ENCODE measurements at places on chromosomes 5 and 9.

- no peak for DNase-seq
Measured at GRCh38 chr5:173762045-173762444, 126.1 kb upstream of the CPEB4 start.

GRCh38 chr5:157159209-157159751 lies 6.8 kb downstream of the GARIN3 start:
- DNase-seq = no peak

DNA sequence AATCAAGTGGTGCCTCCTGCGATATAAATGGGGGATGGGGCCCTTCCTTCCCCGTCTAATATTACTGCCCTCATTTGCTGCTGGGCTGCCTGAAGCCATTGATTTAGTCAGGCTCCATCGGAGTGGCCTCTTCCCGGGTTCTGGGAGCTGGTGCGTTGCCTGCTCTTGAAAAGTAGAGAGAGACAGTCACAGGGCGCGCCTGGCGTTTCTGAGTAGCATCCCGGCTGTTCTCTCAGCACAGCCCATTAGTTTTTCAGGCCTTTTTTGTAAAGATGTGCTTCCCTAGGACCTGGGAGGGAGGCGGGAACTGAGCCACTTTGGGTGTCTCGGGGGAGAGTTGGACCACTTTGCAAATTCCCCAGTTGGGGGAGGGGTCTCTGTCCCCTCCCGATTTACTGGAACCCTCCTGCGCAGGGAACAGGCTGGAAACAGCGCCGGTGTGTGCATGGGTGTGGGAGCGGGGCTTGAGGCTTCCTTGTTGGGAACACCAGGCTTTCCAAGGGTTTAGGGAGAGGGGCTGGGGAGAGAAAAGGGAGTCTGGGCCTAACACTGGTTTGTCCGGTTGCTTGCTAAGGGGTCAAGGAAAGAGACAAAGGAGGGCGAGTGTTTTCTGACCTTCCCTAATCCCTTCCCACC lies 4.7 kb downstream of the PRDM6 start:
- DNase-seq = no peak

DNA sequence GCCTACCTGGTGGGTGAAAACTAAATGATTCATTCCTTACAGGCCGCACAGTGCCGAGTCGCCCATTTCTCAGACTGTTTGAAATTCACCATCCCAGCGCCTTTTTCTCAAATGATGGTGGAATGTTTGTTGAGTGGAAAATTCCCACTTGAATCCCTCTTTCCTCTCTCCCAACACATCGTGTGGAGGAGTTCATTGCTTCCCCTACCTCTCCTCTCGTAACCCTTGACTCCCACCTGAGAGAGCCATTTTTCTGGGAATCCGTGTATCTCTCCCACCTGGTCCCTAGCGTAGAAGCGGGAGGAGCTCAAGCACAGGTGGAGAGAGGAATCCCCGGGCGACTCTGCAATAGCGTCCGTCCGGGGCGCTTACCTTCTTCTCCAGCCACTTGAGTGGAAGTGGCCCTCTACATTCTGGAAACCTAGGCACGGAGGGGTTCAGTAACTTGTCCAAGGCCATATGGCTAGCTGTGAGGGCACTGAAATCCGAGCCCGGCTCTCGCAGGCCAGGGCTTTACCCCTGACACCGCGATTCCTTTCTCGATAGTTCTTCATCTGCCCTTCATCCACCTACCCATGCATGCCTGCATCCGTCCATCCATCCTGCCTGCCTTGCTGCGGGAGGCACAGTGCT lies 683 bp downstream of the OSMR start:
- DNase-seq = no peak

- no peak for DNase-seq
Measured at GRCh38 chr5:136994154-136994553, 505.0 kb downstream of the SPOCK1 start.

GRCh38 chr9:98007251-98007928 lies 24.2 kb downstream of the ANP32B start:
- no peak for DNase-seq

DNA sequence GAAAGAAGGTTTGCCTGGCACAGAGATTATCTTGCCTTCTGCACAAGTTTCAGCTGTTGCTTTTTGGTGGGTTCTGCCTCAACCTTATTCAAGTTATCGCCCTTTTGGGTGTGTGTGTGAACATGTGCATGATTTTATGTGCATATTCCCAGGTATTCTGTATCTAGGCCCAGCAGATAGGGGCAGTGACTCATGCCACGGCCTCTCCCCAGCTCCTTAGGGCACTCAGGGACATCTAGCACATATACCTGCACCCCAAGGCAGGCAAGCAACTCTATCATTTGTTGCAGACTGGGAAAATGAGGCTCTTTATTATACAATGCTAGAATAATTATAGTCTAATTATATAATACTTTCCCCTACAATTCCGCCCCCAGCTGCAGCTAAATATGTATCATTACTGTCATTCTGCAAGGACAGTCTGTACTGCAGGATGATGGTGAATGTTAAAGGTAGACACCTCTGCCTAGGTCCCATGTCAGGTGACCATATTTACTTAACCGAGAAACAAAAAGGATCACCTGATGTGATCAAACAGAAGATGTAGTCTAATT lies 128.9 kb downstream of the PDE8B start:
- DNase-seq = no peak

DNA sequence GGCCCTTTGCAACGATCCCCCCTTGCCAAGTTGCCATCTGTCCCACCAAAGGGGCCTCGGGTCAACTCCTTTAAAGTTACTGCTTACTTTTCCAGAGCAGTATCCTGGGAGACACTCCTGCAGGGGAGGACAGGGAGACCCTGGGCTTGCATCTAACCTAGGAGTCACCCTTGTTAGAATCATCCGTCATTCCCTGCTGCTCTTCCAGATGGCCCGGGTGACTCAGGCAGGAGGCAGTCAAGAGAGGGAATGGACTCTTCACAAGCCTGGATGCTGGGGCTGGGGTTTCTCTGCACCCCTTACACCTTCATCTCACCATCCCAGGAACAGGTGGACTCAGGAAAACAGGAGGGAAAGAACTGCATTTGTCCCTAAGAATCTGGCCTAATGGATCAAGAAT lies 175.6 kb downstream of the GABBR2 start:
- no peak for DNase-seq

- no peak for DNase-seq
Measured at GRCh38 chr9:35105571-35106342, 2.8 kb upstream of the STOML2 start.

DNA sequence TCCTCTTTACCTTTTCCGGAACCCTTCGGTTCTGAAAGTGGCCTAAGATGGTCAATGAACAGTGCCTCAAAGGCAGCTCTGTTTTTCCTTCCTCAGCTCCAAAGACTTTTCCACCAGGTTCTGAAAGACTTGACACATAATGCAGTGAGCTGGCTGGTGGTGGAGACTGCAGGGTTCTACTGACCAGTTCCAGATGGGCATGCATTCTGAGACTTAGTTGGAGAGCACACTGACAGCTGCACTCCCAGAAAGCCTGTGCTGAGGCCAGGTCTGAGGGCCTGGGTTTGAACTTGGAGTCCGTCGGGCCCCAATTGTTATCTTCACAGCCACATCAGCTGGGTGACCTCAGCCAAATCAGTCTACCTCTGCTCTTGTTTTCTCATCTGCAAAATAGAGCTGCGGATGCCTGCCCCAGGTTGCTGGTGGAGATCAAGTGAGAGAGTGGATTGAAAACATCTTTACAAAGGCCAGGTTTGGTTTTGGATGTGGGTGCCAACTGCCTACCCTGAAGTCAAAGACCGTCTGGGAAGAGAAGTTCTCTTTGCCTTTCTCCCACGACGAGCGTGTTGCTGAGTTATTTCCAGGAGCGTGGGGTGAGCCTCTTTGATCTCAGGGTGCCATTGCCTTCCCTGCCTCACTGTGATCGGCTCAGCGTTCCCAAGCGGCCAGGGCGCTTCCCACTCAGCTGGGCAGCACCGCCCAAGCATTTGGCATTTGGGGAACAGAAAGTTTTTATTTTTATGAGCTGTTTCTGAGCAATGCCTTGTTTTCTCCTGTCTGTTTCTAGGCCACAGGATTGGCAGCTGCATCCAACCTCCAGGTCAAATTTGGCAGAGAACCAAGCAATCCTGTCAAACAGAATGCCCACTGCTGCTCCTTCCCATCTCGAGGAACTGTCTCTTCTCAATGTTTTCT lies 54.9 kb downstream of the RAD23B start:
- no peak for DNase-seq
